ENCODE measurements at places on chromosomes 1 and 21.

DNA sequence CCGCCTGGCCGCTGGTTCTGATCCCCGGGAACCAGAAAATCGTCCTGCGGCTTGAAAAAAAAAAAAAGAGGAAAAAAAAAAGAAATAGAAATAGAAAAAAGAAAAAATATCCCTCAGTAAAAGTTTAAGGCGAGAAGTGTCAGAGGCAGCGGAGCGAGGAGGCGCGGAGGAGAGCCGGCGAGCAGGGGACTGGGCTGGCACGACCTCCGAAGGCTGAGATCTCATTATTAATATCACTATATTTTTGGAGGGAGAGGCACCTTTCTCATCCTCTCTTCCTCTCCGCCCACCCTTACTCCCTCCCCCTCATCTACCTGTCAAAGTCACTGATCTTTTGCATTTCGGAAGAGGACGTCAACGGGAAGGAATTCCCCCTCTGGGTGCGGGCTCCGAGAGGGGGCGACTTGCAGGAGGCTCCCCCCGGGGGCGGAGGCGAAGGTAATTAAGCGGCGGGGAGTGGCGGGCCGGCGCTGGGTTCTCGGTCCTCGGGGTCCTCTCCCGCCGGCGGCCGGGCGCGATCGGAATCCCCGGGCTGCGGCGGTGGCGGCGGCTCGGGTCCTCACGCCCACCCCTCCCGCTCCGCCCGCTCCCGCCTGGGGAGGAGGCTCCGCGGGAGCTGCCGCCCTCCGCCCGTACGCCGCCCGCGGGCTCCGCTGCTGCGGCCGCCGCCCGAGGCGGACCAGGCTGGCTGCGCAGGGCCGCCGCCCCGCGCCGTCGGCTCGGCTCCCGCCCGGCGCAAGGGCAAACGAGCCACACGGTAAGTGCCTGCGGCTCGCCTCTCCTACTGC is at the start of gene NTNG1:
Gene NTNG1, plus strand, starts transcription at position 337 of the 788 bp plus-strand sequence.
- DNase-seq: peak; percentile 75

GRCh38 chr21:43611598-43612369 is 47.5 kb downstream of the HSF2BP start:
- peak; percentile 75 for DNase-seq

DNA sequence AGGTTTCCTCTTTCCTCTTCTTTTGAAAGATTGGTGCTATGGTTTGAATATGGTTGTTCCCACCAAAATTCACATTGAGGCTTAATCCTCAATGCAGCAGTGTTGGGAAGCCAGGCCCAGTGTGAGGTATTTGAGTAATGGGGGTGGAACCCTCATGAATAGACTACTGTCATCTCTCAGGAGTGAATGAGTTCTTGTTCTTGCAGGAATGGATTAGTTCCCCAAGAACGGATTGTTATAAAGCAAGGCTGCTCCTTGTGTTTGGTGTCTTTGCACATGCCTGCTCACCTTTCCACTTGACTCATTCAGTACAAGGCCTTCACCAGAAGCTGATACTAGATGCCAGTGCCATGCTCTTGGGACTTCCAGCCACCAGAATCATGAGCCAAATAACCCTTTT is 223.2 kb downstream of the BACH1 start:
- DNase-seq: no peak

GRCh38 chr1:242524571-242525359 is at the start of gene PLD5:
TSS of gene PLD5 (minus strand) at chr1:242524697.
- peak; percentile 30 for DNase-seq

DNA sequence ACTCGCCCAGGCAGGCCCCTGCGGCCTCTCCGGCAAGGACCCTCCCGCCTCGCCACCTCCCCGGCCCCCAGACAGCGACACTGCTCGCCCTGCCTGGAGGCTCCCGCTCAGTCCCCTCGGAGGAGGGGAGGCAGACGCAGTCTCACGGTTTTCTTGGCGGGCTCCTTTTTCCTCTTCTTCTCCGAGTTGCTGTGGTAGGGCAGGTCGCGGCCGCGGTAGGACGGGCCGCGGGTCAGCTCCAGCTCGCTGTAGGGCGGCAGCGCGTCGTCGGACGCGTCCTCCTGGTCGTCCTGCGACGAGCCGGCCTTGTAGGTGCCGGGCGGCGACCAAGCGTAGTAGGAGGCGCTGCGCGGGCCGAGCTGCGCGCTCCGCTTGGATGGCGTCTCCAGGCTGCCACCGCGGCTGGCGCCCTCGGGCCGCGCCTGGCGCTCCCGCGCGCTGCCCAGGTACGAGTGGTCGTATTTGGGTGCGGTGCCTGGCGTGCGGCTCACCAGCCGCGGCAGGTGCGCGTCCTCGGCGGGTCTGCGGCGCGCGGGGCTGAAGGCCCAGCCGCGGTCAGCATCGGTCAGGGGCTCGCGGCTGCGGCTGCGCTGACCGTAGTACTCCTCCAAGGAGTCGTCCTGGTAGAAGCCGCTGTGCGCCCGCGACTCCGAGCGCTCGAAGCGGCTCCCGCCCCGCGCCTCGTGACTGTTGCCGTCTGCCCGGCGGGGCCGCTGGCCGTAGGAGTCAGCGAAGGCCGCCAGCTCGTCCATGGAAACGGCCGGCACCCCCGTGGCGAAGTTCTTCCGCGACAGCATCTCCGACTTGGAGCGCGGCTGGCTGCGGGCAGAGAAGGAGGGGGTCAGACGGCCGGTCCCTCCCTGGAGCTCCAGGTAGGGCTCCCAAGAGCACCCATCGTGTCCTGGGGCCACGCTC is 44.8 kb upstream of the TADA1 start:
- peak; percentile 43 for DNase-seq

DNA sequence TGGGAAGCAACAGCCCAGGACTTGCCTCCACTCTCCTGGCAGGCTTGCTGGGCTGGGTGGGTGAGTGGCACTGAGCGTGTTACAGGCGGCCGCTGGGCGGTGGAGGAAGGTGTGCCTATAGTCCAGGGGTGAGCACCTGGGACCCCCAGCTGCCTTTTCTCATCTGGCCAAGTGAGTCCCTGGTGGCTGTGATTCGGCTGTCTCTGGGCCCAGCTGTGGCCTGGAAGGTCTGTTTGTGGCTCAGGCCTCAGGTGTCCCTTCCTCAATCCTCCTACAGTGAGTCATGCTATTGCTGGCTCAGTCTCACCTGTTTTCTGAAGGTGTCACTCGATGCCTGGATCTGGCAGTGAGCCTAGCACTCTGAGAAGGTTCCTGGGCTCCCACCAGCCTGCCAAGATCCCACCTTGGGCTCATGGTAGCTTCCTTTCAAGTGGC is 564.2 kb downstream of the PTPRU start:
- no peak for DNase-seq

DNA sequence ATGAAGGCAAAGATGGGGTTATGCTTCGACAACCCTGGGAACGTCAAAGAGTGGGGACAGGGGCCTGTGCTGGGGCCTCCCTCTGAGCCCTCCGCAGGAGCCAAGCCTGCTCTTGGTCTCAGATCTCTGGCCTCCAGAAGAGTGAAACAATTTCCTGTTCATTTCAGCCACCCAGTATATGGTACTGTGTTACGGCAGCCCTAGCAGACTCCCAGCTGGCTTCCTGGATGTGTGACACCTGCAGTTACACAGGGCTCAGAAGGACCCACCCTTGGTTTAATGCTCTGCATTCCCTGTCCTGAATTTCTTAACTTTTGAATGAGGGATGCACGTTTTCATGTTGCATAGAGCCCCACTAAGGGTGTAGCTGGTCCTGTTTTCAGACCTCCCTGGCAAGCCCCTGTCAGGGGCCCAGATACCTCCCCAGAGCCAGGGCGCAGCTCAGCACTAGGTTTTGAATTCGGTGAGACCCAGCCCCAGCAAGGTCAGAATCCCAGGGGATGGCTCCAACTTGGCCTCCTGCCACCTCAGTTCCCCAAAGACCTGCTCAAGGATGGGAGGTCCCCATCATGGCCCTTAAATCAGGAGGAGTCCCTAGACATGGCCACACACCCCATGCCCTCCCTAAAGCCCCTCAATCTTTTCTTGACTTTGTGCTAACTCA is 79.0 kb upstream of the IFFO2 start:
- peak; percentile 27 for DNase-seq

- no peak for DNase-seq
These were observed 302.7 kb downstream of the DISC1 start for GRCh38 chr1:231929311-231929710.

- DNase-seq: no peak
These were observed 59.8 kb upstream of the ETV3 start for GRCh38 chr1:157197906-157198435.

DNA sequence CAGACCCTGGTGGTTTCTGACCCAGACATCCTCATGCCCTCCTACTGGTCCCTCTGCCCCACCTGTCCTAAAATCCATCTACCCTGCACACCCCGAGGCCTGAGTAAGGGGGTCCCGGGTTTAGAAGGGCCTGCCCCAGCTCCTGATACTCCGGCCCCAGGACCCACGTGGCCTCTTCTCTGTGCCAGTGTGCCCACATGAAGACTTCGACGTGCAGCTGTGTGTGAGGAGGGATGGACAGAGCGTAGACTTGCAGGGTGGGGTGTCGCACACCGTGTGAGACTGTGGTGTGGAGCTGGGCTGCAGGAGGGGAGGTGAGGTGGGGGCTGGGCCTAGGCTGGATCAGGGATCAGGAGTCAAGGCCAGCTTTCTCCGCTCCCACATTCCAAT is 461.1 kb downstream of the PTPRU start:
- DNase-seq: no peak

GRCh38 chr1:3774946-3775489 is 2.5 kb downstream of the SMIM1 start:
- no peak for DNase-seq

GRCh38 chr1:1624443-1625403 is 7.2 kb upstream of the MMP23B start:
- DNase-seq: no peak

GRCh38 chr1:76868154-76868882 is 1.0 kb downstream of the ST6GALNAC5 start:
- DNase-seq: peak; percentile 70

- peak; percentile 52 for DNase-seq
These were observed 33.2 kb downstream of the RCSD1 start for GRCh38 chr1:167663002-167663772.

- DNase-seq: no peak
These were observed 135.6 kb upstream of the KCNJ15 start for GRCh38 chr21:38120984-38121855.

DNA sequence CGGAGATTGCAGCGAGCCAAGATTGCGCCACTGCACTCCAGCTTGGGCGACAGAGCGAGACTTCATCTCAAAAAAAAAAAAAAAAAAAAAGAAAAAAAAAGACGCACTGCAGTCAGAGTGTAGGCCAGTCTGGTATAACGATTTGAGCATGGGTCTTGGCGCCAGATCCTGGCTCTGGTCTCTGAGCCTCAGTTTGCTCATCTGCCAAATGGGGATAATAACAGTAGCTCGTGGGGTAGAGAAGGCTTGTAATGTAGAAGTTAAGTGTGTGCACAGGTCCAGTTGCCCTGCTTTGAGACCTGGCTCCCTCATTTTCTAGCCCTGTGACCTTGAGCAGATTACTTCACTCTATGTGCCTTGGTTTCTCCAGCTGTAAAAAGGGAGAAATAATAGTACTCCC is 26.3 kb upstream of the GRHL3 start:
- no peak for DNase-seq

DNA sequence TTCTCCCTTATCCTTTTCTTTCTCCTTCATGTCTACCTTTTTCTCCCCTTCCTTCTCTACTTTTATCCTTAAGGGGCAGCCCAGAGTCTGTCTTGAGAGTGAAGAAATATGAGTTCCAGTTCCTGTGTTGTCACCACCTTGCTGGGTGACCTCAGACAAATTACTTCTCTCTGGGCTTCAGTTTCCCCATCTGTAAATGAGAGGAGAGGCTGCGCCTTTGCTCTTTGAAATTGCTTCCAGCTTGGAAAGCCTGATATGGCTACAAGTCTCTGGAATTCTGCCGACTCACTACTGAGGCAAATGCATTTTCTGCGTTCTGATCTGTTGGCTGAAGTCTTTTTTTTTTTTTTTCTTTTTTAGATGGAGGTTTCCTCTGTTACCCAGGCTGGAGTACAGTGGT is 119.2 kb downstream of the SYF2 start:
- DNase-seq: no peak

- no peak for DNase-seq
These were observed 25.7 kb upstream of the KCNC4 start for GRCh38 chr1:110184446-110184845.

Data from GM13976 (cell line).